ENCODE measurements at places on chromosomes 7 and 10.

DNA sequence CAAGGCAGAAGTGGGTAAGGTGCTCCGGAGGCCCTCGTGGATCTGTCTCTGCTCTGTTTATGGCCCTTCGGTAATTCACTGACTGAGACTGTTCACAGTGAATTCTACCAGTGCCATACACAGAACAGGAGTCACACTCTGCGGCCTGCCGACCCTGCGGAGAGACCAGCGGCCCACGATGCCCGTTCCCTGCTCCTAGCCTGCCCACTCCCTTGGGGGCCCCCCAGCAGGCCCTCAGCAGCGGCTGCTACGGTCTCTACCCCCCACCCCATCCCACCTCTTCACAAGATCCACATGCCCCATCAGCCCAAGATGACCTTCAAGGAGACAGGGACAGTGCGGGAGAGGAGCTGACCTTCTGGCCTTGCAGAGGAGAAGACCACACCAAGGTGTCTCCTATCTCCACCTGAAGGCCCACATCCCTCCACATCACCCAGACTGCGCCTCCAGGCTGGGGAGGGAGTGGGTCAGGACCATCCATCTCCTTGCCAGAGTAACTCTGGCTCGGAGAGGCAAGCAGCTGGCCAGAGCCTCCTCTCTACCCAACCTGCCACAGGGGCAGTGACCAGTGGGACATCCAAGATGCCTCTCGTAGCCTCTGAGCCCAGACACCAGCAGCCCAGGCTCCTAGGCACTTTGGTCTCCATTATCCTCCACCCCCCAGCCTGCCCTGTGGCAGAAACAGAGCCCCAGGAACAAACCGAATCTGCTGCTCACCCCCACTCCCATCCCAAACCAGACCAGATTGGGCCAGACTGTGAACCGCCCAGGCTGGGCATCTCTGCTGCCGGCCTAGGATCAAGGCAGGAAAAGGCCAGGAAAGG, 163.6 kb downstream of the NRF1 start:
- DNase-seq: no peak

DNA sequence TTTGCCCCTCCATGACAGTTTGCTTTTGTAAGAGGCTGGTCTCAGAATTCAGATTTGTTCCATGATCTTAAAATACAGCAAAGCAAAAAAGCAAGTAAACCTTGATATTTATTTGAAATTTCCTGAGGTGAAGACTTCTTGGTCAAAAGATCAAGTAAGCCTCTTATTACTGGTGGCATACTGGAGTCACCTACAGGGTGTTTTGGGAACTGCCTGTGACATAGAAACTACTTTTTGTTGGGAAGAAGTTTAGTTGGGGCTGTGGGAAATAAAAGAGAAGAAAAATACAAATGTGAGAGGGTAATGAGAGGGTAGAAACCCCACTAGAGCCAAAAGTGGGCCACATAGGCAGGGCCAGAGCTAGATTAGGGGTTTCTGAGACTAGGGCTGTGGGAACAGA, 217.9 kb downstream of the OTUD1 start:
- no peak for DNase-seq

- no peak for DNase-seq
These were observed 43.8 kb downstream of the LRRC18 start for GRCh38 chr10:48895803-48896195.

DNA sequence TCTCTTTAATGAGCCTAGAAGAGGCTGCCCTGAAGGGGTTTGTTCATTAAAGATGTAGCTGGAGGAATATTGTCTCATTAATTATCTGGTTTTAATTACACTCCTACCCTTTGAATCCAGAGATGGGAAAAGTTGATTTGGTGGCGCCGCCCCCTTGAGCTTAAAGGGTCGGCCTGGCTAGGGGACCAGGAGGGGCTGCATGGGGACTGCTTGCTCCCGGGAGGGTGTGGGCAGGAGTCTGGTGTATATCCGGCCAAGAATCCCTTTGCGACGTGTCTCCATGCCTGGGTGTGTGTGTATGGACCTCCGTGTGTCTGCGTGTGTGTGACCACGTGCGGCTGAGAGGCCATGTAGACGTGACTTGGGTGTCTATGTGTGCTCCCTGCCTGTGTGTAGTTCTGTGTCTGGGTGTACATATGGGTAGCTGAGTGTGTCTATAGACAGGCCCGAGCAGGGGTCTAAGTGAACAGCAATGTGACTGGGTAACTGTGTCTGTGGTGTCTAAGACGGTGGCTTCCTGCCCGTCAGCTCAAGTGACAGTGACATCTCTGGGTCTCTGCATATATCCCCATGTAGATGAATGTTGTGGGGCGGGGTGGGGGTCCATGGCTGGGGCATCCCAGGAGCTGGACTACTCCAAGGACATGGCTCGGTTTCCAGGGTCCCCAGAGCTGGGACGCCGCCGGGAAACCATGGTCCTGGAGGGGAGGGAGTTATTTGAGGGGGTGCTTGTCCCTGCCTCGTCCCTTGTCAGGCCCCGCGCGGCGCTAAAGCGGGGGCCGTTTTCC, 10.7 kb downstream of the LBX1 start:
- DNase-seq: no peak

DNA sequence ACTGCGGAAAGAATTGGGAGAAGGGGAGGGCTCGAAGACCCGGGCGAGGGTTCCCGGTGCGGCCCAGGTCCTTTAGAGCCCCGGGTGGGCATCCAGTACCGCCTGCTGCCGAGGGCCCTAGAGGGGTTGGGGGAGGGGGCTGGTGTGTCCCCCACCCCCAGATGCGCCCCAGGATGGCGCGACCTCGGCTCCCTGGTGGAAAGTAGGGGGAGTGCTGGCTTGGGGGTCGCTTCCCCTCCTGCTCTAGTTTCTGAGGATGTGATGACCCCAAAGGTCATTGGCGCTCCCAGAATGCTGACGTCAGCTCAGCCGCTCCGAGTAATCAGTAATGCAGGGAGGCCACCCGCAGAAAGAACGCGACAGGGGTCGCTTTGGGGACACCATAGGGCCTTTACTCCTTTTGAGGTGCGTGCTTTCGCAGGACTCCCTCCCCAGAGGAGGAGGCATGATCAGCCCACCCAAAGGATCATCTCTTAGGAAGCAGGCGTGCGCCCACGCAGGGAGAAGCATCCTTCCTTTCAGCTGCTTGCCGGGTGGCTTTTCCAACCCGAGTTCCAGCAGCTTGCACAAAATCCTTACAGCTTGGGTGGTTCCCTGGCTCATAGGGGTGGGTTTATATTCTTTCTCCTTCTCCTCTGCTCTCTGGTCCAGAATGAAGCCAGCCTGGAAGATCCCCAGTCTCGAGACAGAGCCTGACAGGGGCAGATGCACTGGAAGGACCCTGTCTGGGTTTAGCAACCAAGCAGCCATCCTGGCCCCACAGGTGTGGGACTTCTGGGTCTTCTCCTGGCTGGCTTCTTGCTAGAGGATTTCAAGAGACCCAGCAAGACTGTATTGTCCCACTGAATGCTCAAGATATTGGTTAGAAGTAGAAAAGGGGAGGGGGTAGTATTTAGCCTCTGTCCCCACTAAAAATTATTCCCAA, 1.3 kb upstream of the PRKAG2 start:
- no peak for DNase-seq

- no peak for DNase-seq
These were observed 46.1 kb downstream of the CAMK2B start for GRCh38 chr7:44279286-44279685.

DNA sequence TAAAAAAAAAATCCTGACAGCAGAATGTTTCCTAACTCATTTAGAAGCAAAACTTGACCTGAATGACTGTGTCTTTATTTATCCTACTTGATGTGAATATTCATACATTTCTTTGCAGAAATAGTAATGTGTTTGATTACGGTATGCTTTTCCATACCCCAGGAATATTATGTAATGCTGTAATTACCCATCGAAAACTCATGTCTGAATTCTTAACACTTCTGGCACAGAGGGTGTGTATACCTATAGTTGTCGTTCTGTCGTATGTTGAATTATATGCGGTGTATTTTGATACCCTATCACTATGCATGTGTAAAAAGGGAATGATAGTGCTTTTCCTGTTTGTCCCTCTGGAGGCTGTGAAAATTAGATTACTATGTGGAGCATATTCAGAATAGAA, 26.6 kb downstream of the SDK1 start:
- no peak for DNase-seq

Data from stimulated activated CD8-positive, alpha-beta memory T cell treated with anti-CD3 and anti-CD28 coated beads, Interleukin-12 subunit alpha, Interleukin-12 subunit beta, amount 100 ng/mL, for 1 hour (primary cell).